ENCODE measurements at places on chromosomes 5 and 9.

GRCh38 chr5:150703762-150704161 is 2.9 kb upstream of the RBM22 start:
- no peak for DNase-seq

DNA sequence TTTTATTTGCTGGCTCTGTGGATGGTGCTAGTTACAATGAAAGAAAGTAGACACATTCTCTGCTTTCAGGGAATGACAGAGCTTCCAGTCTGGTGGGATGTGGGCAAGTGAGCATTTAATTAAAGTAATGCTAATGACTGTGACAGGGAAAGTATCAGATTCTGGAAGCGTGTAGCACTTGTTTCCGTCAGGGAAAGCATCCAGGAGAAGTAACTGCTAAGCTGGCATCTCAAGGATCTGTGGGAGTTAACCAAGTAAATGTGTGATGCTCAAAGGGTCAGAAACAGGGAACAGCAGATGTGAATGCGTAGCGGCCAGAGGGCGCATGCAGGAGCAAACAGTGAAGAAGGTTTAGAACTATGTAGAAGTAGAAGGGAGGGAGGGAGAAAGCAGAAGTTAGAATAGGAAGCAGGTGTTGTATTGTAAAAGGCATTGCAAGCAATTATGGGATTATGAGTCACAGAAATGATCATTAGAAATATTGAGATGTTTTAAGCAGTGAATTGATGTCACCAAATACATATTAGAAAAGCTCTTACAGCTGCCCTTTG is 12.2 kb downstream of the KLHL9 start:
- no peak for DNase-seq

DNA sequence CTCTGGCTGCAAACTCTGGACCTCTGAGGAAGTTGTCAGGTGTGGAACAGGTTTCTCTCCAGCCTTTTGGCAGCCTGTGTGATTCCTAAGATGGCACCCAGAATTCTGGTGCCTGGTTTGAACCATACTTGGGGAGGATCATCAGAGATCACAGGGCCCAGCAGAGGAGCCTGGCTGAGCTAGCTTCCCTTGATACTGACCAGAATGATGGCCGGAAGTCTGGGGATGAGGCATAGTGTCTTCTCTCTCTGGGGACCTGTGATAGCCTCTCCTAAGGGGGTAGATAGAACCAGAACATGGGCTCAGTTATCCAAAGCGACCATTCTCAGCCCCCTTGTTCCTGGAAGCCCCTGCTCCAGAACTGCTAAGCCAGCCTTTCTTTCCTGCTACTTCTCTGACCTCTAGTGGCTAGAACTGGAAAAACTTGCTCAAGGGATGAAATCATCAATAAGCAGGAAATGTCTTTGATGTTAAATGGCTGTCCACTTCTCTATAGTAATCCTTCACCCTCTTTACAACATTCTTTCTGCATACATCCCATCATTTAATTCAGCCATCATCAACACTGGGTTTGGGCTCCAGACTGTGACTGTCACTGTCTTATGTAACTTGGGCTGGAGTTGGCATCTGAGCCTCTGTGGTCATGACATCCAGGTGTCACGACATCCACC is 55.1 kb downstream of the C9orf152 start:
- DNase-seq = peak; percentile 50

DNA sequence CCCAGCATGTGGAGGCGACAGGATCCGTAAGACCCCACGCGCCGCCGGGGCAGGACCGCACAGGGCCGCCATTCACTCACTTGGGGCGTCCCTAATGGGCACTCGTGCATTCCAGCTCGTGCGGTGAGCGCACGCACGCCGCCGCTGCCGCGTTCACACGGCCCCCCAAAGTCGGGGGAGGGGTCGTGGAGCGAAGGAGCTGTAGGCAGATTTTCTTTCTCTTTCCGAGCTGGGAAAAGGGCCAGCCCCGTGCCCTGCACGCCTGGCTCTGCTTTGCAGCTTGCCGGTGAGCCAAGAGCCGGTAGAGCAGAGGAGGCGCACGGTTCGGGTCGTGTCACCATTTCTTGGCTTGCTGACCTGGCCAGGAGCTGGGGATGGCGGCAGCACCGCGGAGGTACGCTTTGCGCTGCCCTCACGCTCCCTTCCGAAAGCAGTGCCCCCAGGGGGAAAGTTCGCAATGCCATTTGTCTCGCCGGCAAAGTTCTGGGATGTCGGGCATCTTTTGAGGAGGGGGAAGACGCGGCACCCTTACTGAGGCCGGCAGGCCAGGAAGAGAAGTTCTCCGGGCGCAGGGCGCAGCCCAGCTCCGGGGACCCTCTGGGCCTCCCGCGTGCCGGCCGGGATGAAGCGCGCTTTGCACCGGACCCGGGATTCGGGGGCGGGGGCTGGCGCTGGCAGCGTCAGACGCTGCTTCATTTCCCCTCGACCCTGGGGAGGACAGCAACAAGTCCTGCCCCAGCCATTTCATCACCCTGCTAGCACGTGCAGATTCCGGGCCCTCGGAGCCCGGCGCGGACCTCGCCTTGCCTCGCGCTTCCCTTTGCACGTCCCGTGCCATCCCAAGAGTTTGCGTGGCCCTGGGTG is 898 bp downstream of the STC2 start:
- no peak for DNase-seq

GRCh38 chr5:143061161-143061945 is 291.2 kb downstream of the ARHGAP26 start:
- no peak for DNase-seq

DNA sequence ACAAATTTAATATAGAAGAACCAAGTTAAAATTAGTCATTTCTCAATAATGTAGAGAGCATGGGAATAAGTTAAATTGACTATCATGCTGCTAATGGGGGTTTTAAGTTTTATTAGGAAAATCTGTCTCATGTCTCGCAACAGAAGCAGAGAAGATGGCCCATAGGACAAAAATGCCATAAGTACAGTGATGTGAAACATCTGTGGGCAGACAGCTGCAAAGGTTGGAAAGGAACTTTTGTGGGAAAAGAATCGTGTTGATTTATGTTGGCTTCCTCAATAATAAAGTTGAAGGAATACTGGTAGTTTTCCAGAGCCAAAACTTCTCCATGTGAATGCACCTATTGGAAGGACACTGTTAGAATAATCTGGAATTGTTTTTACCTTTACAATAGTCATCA is 44.8 kb downstream of the VCAN start:
- no peak for DNase-seq

- DNase-seq = no peak
Measured at GRCh38 chr5:55675119-55675518, 37.0 kb downstream of the SLC38A9 start.

- no peak for DNase-seq
Measured at GRCh38 chr9:81596679-81597418, 92.5 kb downstream of the TLE1 start.

GRCh38 chr9:89410641-89411350 is 87.1 kb downstream of the SEMA4D start:
- no peak for DNase-seq

GRCh38 chr5:74915488-74915887 is 49.3 kb upstream of the FAM169A start:
- no peak for DNase-seq

GRCh38 chr5:176473335-176474006 is 25.3 kb downstream of the FAF2 start:
- DNase-seq = no peak

DNA sequence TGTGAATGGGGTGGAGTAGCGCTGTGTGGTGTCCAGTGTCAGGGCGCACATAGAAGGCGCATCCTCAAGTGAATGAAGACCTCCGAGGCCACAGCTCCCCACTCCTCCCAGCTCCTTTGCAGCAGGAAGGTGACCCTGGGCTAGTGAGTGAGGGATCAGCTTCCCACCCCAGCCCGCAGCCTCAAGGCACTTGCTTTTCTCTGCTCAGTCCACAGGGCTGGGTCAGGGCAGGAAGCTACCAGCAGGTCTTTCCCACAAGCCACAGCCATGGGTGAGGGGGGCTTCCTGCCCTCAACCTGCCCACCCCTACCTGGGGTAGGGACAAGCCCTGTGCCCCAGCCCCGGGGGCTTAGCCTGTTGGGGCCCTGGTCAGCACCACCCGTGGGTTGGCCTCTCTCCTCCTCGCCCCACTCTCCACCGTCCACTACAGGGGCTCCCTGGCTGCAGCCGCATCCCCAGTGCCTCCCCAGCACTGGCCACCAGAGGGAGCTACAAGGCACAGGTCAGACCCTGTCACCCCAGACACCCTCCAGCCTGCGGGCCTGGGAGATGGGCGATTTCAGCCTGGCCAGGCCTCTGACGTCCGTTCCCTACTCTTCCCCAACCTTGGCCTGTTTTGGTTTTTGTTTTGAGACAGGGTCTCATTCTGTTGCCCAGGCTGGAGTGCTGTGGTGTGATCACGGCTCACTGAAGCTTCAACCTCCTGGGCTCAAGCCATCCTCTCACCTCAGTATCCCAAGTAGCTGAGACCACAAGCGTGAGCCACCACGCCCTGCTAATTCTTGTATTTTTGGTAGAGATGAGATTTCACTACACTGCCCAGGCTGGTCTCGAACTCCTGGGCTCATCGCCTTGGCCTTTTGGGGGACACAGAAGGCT is 1.3 kb upstream of the ABCA2 start:
- DNase-seq = no peak

- no peak for DNase-seq
Measured at GRCh38 chr5:131394128-131394527, 130.3 kb downstream of the CDC42SE2 start.

DNA sequence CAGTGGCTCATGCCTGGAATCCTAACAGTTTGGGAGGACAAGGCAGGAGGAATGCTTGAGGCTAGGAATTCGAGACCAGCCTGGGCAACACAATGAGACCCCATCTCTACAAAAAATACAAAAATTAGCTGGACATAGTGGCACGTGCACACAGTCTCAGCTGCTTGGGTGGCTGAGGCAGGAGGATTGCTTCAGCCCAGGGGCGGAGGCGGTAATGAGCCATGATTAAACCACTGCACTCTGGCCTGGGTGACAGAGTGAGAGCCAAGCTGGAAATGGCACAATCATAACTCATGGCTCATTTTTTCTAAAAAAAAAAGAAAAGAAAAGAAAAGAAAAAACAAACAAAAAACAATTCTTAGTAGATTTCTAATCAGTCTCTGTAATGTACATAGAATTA is 446.2 kb downstream of the ELAVL2 start:
- DNase-seq = no peak

GRCh38 chr5:92944903-92945604 is 636.0 kb downstream of the NR2F1-AS1 start:
- DNase-seq = no peak

- DNase-seq = no peak
Measured at GRCh38 chr9:94717761-94718160, 8.7 kb upstream of the AOPEP start.

DNA sequence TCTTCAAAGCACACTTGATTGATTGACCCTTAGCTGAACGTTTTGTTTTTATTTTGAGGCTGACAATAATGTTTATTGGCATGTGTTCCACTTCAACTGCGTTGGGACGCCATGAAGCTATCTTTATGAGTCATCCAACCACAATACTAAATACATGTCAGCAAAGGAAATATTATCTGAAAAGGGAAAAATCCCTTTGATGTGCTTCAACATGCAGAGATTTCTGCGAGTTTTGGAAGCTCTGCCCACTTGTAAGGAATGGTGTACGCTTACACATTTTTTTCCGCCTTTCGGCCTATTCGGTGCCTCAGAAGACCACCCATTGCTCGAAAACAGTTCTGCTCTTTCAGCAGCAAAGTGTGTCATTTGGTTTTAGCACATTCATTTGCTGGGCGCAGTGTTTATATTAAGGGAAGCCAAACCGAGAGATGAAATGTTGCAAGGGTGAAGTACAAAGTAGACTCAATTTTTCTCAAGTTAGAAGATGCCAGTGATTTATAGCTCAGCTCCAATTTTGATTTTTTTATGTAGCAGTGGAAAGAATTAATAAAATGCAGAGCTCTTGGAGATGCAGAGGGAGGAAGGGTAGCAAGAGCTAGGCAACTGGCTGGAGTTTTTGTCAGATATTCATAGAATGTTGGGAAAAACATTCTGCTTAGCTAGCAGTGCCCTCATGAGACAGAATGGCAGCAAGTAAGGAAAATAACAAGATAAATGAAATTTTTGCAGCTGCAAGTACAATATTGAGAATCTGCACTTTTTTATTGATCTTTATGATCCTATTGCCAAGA is 68.9 kb downstream of the PRDM6 start:
- DNase-seq = no peak

DNA sequence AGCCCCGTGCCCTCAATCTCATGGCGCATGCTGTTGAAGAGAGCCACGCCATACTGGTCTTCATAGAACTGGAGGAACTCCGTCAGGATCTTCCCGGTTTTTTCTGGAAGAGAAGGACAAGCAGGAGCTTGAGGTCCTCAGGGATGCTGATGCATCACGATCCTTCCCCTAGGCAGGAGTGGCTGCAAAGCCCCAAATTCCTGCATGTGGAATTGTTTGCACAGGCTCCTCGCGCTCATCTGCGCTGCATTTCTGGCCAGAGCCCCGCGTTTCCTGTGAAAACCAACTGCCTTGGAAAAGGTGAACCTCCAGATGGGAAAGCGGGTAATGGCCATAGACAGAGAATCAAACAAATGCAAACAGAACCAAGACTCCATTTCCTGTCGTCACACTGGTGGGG is 80.4 kb downstream of the LRSAM1 start:
- DNase-seq = peak; percentile 35

GRCh38 chr5:94577466-94578245 is 40.7 kb downstream of the KIAA0825 start:
- DNase-seq = no peak

GRCh38 chr5:167790045-167790444 is 501.4 kb upstream of the WWC1 start:
- no peak for DNase-seq

DNA sequence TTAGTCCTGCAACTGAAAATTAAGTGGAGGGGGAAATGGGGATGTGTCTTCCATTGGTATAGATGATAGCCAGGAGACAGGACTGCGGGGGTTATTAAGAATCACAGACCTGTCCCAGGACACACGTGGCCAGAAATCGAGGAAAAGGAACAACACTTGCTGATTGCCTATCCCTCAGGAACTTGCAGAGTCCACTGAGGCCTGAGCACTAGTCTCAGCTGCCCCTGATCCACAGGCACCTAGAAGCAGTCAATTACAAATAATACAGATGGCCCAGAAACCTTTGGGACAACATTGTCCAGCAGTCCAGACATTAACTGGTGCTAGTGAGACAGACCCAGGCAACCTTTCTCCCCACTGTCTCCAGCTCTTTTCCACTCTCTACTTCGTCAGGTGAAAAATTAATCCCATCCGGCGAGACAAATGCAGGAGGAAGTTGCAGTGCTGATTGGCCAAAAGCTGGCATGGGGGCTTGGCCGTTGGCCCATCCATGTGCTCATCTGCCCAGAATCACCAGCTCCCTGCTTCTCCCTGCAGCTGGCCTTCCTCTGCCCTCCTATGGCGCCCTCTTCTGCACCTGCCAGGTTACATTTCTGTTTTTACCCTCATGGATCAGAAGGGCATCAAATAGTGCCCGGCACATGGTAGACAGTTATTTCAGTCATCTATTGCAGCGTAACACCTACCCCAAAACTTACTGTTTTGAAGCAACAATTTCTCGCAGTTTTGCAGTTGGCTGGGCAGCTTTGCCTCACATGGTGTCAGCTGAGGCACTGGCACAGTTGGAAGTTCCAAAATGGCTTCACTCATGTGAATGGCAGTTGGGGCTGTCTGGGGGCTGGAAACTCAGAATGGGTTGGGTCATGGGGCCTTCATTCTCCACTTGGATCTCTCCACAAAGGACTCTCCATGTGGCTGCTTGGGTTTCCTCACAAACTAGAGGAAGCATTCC is 3.6 kb upstream of the B4GALT1 start:
- peak; percentile 38 for DNase-seq

GRCh38 chr9:75200892-75201470 is 112.7 kb downstream of the OSTF1 start:
- DNase-seq = no peak

GRCh38 chr5:58940446-58940845 is 357.6 kb downstream of the RAB3C start:
- DNase-seq = no peak

GRCh38 chr5:149141224-149141956 is at the start of gene ABLIM3:
Gene ABLIM3 (plus strand): TSS chr5:149141493. CDS start chr5:149142096, 603 bp downstream.
- DNase-seq = no peak

Measured in DMS153 (cell line).